Activated CD8-positive, alpha-beta memory T cell treated with anti-CD3 and anti-CD28 coated beads for 36 hours (primary cell): ENCODE measurements at places on chromosomes 6 and 20. TPM values are rescaled to one million over a fixed set of nuclear protein-coding genes. Genes with fewer than 3 reads are reported as not detected.

CLDN20 gene
- not detected for total RNA-seq

MUC21 gene
- total RNA-seq = not detected

NRSN1 gene
- not detected for total RNA-seq

GRM1 gene
- not detected for total RNA-seq

TAF11 gene
- total RNA-seq = 30.2 TPM

TNXB gene
- 1.3 TPM for total RNA-seq

TMEM244 gene
- 0.38 TPM for total RNA-seq
